Thyroid gland (tissue), 4 donors: ENCODE measurements at places on chromosomes 6 and 20. TPM values are rescaled to one million over a fixed set of nuclear protein-coding genes. Genes with fewer than 3 reads are reported as not detected.

GRCh38 chr6:31055441-31055840 lies 45.2 kb downstream of the MUC22 start:
- H3K27me3 ChIP-seq: no peaks in the 10 kb centered on the region
- H3K4me1 ChIP-seq: peaks cover 11% of the 10 kb centered on the region
- no peak overlapping the region for H3K4me3 ChIP-seq
- H3K36me3 ChIP-seq: no peaks in the 10 kb centered on the region

Gene FOXC1
- 3.8 TPM for total RNA-seq

DNA sequence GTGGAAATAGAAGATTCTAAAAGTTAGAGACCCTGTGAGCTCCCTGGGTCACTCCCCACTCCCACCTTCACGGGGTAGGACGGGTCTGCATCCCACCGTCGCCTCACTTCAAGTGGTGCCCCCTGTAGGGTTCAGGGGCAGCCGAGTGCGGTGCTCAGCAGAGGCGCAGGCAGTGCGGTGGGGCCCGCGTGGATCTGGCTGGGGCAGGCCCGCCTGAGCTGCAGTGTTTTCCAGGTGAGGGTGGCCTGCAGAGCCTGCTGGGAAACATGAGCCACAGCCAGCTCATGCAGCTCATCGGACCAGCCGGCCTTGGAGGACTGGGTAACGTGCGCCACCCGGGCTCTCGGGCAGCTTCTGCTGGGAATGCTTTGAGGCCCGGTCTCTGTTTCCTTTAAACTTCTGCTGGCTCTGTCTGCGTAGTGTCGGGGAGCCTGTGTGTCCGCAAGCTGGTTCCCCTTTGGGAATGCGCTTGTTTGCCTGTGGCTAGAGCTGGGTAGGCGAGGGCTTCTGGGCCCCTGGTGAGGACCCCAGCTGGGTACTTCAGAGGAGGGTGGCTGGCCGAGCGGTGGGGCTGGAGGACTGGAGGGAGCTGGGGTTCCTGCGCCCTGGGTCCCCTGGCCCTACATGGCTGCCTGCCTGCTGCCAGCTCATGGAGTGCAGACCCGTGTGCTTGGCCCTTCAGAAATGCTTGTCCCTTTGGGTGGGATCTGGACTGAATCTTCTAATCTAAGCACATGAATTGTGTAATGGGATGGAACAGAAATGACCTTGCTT lies 3.8 kb downstream of the ADRM1 start:
- H3K4me1 ChIP-seq: peaks cover 23% of the 10 kb centered on the region
- peaks cover 57% of the 10 kb centered on the region for H3K36me3 ChIP-seq
- H3K27ac ChIP-seq: no peak overlapping the region
- no peaks in the 10 kb centered on the region for H3K27me3 ChIP-seq

DNA sequence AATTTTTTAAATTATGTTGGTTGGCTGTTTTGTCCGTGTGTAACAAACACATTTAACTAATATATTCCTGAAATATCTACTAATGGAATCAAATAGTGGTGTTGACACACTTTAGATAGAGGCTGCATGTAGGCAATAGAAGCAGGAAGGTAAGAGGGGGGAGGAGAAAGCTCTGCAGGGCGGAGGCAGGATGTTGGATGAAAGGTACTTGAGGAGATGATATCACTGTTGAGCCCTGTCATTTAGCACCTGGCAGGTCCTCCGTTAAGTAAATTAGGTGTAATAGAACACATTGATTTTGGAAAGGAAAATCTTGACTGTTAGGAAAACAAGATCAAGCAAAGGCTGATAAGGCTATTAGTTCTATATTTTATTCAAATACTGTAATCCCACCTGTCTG lies 618.7 kb downstream of the PKHD1 start:
- H3K4me3 ChIP-seq: no peak overlapping the region
- no peaks in the 10 kb centered on the region for H3K4me1 ChIP-seq
- DNase-seq: no peak
- no peaks in the 10 kb centered on the region for H3K36me3 ChIP-seq
- no peak overlapping the region for H3K27ac ChIP-seq
- no peaks in the 10 kb centered on the region for H3K27me3 ChIP-seq

DNA sequence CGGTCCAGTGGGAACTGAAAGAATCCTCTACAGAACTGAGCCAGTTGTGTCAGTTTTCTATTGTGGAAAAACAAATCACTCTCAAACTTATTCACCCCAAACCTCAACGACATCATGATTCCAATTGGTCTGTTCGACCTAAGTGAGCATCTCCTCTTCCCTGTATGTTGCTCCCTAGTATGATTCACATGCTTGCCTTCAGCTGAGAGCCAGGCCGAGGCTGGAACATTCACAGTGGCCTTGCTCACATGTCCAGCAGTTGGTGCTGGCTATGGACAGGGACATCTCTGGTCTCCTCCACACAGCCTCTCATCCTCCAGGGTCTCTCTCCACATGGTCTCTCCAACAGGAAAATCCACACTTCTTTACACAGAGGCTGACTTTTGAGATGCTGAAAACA lies 28.3 kb upstream of the TMEM181 start:
- H3K4me3 ChIP-seq: no peak overlapping the region
- H3K36me3 ChIP-seq: no peaks in the 10 kb centered on the region
- H3K4me1 ChIP-seq: peaks cover 5% of the 10 kb centered on the region
- no peak for DNase-seq
- H3K27ac ChIP-seq: no peak overlapping the region

DNA sequence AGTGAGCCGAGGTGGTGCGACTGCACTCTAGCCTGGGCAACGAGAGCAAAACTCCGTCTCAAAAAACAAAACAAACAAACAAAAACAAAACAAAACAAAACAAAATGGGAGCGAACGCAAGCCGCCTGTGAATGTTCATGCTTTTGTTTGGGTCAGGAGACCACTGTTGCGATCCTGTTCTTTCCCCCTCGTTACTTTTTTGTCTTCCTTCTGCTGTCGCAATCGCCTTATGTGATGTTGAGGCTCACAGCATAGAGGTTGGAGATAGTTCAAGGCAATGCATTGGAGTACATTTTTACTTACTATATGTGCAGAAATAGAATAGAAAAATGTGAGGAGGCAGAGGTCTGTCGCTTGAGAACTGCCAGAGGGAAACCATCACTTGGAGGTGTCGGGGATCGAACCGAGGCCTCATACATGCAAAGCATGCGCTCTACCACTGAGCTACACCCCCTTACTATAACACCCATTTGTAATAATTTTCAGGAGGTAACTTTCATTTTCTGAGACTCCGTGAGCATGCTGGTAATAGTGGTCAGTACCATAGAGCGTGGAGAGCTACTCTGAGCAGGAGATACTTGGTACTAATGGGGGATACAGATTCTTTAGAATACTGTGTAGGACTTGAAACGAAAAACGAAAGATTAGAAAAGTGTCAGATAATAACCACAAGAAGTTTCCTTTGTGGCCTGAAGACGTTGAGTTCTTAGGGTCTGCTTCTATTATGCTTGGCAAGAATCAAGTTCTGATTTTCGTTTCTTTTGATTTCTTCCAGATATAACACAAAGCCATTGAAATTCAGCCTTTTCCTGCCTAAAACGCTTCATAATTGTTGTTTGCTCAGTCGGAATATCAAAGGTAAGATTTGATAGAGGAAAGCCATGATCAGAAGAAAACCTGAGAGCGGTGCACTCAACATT lies 121.1 kb downstream of the TRIM27 start:
- DNase-seq: no peak
- no peaks in the 10 kb centered on the region for H3K36me3 ChIP-seq
- no peak overlapping the region for H3K27ac ChIP-seq
- no peak overlapping the region for H3K4me3 ChIP-seq

Gene STMND1
- not detected for total RNA-seq
